NCI-H2081 (cell line): ENCODE measurements at places on chromosomes 6 and 20.
A peak's percentile ranks its signal among the peaks of the same experiment; 100 is the strongest.

DNA sequence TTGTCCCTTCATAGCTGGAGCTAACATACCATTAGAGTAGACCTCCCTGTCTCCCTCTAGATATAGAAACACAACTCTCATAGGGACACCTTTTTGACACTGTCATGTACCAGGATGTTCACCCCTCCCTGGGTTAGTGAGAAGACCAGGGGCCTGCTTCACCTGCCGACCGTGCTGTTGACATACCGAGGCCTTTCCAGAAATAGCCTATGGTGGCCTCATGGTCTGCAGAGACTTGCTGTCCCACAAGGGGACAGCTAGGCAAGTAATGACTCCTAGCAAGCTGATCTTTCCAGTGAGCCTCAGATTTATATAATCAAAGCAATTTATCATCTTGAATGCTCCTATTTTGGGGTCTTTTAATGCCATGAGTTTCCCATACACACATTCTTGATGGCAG lies 15.0 kb downstream of the ZDHHC14 start:
- DNase-seq: no peak

DNA sequence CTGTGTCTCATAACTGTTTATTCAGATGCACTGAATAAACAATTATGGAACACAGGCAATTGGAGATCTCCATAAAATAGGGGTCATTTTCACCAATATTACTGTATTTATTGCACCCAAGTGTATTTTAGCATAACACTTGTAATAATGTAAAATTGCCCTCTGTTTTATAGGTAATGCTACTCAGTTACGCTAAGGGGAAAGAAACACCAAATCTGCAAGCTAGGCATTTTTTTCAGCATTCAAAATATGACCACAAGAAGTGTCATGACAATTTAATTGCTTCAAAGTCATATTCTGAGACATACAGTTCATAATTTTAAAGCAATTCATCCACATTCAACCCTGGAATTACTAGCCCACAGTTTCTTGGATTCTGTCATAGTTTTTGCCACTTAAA lies 643.2 kb upstream of the NOX3 start:
- DNase-seq: no peak

GRCh38 chr20:61658563-61658962 lies 406.5 kb downstream of the CDH4 start:
- no peak for DNase-seq

- DNase-seq: peak; percentile 18
Observed at GRCh38 chr6:47308552-47309290, 984 bp downstream of the TNFRSF21 start.

DNA sequence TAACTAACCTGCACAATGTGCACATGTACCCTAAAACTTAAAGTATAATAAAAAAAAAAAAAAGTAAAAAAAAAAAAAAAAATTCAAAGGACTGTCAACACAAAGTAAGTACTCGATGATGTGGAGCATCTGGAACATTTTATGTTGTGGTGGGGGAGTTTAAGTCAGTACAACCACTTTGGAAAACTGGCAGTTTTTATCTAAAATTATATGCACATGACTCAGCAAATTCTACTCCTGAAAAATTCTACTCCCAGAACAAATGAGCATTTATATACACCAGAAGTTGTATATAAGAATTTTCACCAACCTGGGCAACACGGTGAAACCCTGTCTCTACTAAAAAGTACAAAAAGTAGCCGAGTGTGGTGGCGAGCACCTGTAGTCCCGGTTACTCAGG lies 36.9 kb upstream of the CCDC28A start:
- no peak for DNase-seq

- no peak for DNase-seq
Observed at GRCh38 chr6:121726596-121726995, 291.1 kb downstream of the GJA1 start.
